Vagina (tissue), 2 donors: ENCODE measurements at places on chromosomes 12 and 14.

- no peak for DNase-seq
Observed at GRCh38 chr12:52202361-52203078, 10.7 kb upstream of the KRT80 start.

DNA sequence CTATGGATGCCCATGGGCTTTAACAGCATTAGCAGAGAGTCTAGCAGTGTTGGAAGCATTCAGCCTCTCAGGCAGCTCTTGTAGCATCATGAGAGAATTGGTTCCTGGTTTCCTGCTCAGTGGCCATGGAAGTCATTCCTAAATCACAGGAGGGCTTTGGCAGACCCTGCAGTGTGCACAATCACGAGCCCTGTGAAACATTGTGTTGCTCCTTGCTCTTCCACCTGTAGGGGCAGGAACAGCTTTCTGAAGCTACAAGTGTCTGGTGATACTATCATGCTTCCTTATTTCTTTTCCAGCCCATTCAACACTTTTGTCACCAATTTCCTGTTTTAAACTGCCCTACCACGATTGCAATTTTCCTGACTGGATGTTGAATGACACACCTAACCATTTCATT lies 402.2 kb upstream of the USP15 start:
- no peak for DNase-seq

GRCh38 chr12:12686925-12687324 lies 9.1 kb downstream of the GPR19 start:
- DNase-seq = no peak

DNA sequence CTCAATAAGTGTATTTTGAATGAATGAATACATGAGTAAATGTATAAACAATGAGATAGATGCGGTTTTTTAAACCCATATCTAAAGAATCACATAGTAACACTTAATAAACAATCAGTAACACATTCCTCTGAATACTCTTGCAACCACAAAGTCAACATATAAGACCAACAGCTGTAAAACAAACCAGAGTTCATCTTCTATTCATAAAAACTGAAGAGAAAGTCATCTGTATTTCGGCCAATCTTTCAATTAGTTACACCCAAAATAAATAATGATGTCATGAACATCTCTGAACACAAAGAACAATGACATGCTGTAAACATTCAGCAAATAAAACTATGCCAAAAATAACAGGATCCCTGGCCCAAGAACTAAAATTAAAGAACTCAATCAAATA lies 47.2 kb downstream of the ARMH4 start:
- no peak for DNase-seq

GRCh38 chr14:88168498-88169165 lies 154.4 kb downstream of the KCNK10 start:
- no peak for DNase-seq

GRCh38 chr12:10126413-10126812 lies 3.6 kb downstream of the CLEC7A start:
- no peak for DNase-seq

DNA sequence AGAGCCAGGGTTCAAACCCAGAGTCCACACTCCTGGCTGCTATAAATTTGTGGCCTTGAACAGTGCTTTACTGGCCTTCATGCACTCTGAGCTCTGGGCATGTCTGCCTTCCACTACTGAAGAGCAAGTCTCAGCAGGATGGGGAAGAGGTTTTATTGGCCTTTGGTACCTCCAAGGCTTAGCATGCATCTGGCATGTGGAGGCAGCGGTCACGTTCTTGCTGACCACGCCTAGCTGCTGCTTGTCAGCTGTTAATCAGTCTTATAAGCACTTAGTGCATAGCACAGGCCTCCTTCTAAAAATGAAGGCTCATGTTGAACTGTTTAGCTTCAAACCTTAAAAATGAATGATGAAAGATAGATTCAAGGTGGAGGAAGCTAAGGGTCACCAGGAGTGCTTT lies 177.5 kb downstream of the PELI2 start:
- no peak for DNase-seq
